ENCODE measurements at places on chromosomes 1 and 21. TPM values are rescaled to one million over a fixed set of nuclear protein-coding genes. Genes with fewer than 3 reads are reported as not detected.

The KIF26B gene
- total RNA-seq, result 14.4 TPM

DNA sequence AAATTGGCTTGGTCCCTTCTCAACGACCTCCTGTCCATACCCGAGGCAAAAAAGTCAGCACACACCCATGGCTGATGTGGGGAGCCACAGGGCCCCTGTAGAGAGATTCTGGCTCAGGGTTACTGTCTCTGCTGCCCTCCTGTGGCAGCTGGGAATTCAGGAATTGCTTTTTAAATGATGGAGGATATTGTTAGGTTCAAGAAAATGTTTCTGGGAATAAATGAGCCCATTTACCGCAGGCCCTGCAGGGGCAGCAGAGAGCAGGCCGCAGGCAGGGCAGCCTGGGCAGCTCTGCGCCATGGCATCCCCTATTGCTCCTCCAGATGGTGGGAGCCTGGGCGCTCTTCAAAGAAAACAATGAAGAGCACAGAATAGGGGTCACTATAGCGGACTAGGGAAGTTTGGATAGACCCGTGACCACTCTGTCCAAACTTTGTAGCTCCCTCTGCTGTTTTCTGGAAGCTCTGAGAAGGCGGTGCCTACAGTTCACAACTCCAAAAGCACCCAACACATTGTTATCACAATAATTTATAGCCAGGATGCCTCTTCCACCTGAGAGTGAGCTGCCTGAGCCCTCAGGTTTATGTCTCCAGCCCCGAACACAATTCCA lies 201.1 kb downstream of the BACH1 start:
- H3K27me3 ChIP-seq, result no peaks in the 10 kb centered on the region
- H3K4me3 ChIP-seq, result no peak overlapping the region
- peak; percentile 62 for DNase-seq
- no peak overlapping the region for H3K27ac ChIP-seq
- no peaks in the 10 kb centered on the region for H3K36me3 ChIP-seq

GRCh38 chr1:19113697-19114092 lies 96.4 kb downstream of the UBR4 start:
- H3K27ac ChIP-seq, result no peak overlapping the region
- H3K4me1 ChIP-seq, result peaks cover 17% of the 10 kb centered on the region
- no peak overlapping the region for H3K4me3 ChIP-seq
- DNase-seq, result peak; percentile 50

GRCh38 chr1:9289711-9290485 lies 2.8 kb upstream of the SPSB1 start:
- DNase-seq, result no peak
- H3K36me3 ChIP-seq, result no peaks in the 10 kb centered on the region
- no peak overlapping the region for H3K4me3 ChIP-seq
- H3K27ac ChIP-seq, result no peak overlapping the region
- no peaks in the 10 kb centered on the region for H3K4me1 ChIP-seq

DNA sequence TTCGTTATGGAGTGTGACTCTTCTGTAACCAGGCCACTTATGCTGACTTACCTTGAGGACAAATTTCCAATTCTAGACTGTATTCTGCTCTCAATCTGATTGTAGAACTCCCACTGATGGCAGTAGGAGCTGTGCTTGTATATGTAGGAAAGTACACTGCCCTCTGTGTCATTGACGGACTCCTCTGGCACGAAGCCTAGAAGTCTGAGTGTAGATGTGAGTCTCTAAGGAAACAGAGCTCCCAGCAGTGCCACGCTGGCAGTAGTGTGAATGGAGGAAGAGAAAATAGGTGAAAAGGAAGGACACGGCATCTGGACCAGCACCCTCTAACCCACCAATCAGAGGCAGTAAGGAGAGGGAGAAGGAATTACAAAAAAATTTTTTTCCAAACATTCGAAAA lies 130.4 kb upstream of the ADGRL2 start:
- no peaks in the 10 kb centered on the region for H3K4me1 ChIP-seq
- H3K27me3 ChIP-seq, result no peaks in the 10 kb centered on the region
- H3K27ac ChIP-seq, result no peak overlapping the region
- no peak overlapping the region for H3K4me3 ChIP-seq
- no peak for DNase-seq

Data from SJCRH30 (cell line).